ENCODE measurements at places on chromosomes 12 and 14.

DNA sequence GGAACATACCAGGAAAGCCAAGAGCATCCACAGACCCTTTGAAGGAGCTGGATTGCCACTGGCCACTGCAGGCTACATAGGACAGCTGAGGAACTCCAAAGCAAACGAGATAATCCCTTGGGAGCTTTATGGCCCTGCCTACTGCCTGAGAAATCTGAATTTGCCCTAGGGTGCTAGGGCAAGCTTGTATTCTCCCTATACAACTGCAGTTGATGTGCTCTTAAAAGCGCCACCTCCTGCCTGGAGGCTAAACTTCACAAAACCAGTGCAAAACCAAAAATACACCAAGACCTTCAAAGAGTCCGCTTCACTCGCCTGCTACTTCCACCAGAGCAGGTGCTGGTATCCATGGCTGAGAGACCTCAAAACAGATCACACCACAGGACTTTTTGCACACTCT, 99.6 kb upstream of the KRR1 start:
- DNase-seq: no peak

- no peak for DNase-seq
Observed at GRCh38 chr14:31106768-31107167, 80.6 kb upstream of the STRN3 start.

DNA sequence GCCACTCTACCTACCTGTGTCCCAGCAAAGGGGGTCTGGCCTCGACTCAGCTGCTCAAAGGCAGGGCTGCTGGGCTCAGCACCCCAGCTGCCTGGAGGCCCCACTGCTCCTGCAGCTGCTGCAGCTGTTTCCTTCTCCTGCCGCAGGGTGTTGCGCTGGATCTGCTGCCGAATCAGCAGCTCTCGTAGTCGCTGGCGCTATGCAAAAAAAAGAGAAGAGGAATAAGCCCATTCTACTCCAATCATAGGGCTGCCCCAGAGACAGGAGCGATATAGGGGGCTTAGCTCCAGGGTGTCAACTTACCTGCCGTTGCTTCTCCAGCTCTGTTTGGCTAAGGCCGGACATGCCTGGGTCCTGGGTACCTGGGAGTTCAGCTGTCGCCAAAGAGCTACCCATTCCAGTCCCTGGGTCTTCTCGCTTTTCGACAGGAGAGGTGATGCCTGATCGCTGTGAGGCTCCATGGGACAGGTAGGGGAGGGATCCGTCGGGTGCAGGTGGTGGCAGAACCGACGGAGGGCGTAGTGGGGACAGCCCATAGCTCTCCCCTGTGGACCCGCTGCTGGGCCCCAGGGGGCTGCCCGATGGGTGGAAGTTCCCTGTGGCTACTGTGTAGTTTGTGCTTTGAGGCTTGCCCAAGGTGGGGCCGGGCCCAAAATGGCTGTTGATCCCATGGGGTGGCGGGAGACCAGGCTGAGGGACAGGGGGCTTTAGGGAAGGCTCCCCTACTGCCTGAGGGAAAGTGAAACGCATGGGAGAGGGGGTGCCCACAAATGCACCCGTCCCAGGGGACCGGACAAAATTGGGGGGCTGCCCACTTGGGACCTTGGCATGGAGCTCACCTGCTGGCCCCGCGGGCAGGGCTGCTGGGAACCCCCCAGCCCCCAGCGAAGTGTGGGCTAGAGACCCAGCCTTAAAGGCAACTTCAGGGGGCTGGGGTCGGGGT, 20.9 kb downstream of the KMT2D start:
- no peak for DNase-seq

GRCh38 chr12:4587108-4587507, 25.1 kb downstream of the DYRK4 start:
- no peak for DNase-seq

All from activated T-helper 9 cell treated with anti-CD3 and anti-CD28 coated beads, Interleukin-2, amount 50 U/mL, for 16 hours (primary cell).